HFFc6 (cell line): ENCODE measurements at places on chromosomes 3 and 15. TPM values are rescaled to one million over a fixed set of nuclear protein-coding genes. Genes with fewer than 3 reads are reported as not detected.
A peak's percentile ranks its signal among the peaks of the same experiment; 100 is the strongest.

Gene DAZL
- total RNA-seq: not detected in 3 replicates

Gene LXN
- total RNA-seq: 12.2 to 16.5 TPM (median 12.9 TPM) in 3 replicates

Gene GLCE
- total RNA-seq: 12.5 and 16.8 TPM in 2 replicates

Gene SPTBN5
- 0.15 to 0.57 TPM (median 0.24 TPM) in 3 replicates for total RNA-seq

Gene NR1D2
- 39.7 to 42.7 TPM (median 41.2 TPM) in 3 replicates for total RNA-seq

Gene ARGFX
- total RNA-seq: not detected in 3 replicates

Gene ATP10A
- 27.9 to 35.1 TPM (median 30.9 TPM) in 3 replicates for total RNA-seq

Gene CPLX3
- 0.09 TPM in 1 of 3 replicates, not detected in the others for total RNA-seq

Gene GASK1A
- not detected in 3 replicates for total RNA-seq

Gene GOLGA8J
- total RNA-seq: not detected in 3 replicates

- no peak for DNase-seq
These were observed 1.7 kb downstream of the CFAP44 start for GRCh38 chr3:113439606-113440005.

GRCh38 chr3:150410311-150411105, 2.4 kb downstream of the TSC22D2 start:
- no peak for DNase-seq

- peak; percentile 71 for DNase-seq
These were observed 28.3 kb downstream of the IGF2BP2 start for GRCh38 chr3:185796431-185797107.

GRCh38 chr3:98892263-98892662, 9.2 kb downstream of the DCBLD2 start:
- no peak for DNase-seq

DNA sequence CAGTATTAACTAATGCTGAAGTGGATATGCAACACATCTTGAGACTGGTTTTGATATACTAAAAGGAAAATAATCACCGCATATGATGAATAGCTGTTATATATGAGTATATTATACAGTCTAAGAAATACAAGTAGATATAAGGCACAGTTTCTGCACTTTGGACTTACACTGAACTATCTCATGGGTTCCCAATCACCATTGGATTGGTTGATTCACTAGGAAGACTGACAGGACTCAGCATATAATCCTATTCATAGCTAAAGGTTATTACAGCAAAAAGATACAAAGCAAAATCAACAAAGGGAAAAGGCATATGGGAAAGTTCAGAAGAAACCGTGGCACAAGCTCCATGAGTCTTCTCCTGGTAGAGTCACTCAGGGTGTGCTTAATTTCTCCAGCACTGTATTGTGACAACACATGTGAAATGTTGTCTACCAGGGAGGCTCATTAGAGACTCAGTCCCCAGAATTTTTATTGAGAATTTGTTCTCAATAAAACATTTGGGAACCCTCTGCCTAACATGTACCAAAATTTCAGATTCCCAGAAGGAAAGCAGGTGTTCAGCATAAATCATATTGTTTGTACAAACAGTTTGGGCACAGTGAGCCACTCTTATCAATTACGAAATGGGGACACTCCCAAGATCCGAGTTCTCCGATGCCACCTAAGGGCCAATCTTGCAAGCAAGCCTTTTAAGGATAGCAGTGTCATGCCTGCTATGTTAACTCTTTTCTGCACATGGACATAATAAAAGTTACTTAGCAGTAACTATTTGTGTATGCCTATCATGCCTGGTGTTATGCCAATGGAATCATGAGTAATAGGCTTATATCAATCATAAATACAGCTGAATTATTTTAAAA, 26.8 kb downstream of the CMC1 start:
- DNase-seq: peak; percentile 1

GRCh38 chr15:62706317-62706716, 336.2 kb upstream of the TPM1 start:
- no peak for DNase-seq

GRCh38 chr3:175274056-175274455, 414.9 kb downstream of the NAALADL2 start:
- no peak for DNase-seq

DNA sequence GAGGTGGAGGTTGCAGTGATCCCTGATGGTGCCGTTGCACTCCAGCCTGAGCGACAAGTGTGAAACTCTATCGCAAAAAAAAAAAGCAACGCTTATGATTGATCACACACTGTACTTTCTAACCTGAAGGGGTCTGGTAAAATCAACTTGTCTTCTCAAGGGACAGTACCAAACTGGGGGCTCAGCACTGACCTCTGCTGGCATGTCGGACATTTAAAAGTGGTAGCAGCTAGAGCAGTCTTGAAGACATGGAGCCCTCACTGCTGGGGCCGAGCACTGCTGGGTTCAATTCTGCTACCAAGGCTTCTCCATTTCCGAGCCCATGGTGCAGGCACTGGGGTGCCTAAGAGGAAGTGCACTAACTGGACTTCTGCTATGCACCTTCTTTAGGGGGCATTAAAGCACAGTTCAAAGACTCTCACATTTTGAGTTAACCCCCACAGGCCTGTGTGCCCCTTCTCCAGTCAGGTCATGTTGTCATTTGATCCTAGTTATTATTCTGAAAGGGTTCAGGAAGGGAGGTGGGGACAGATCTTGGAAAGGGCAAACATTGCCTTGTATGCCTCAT, 26.4 kb upstream of the LAMP3 start:
- no peak for DNase-seq

DNA sequence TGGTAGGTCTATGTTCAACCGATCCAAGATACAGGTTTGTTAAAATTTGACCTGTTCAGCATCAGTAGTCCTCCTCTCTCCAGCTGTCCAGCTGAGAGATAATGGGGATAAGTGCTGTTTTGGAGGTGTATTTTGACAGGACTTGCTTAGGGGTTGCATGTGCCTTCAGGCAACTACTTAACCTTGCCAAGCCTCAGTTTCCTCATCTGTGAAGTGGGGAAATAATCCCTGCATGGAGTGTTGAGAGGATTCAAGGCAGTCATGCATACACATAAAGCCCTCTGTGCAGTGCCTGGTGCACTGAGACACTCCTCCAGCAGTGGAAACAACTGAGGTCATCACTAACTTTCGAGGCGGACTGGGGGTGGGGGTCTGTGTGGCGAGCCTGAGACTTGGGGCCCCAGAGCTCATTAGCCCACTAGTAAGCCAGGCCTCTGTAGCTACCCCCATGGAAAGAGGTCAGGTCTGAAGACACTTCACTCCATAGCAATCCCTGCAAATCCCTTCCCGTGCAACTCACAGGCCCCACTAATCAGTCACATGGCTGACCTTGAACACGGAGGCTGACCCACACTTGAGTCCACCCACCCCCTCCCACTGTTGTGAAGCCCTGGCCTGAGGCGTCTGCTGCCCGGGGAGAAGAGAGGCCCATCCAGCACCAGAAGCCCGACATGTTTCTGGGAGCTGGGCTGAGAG, 25.9 kb upstream of the SLC6A6 start:
- no peak for DNase-seq

- no peak for DNase-seq
These were observed 250.6 kb downstream of the MBNL1 start for GRCh38 chr3:152519376-152519775.

- DNase-seq: no peak
These were observed 28.9 kb downstream of the CSTA start for GRCh38 chr3:122353893-122354401.

GRCh38 chr3:187063286-187064121, 75.8 kb downstream of the RPL39L start:
- DNase-seq: no peak

DNA sequence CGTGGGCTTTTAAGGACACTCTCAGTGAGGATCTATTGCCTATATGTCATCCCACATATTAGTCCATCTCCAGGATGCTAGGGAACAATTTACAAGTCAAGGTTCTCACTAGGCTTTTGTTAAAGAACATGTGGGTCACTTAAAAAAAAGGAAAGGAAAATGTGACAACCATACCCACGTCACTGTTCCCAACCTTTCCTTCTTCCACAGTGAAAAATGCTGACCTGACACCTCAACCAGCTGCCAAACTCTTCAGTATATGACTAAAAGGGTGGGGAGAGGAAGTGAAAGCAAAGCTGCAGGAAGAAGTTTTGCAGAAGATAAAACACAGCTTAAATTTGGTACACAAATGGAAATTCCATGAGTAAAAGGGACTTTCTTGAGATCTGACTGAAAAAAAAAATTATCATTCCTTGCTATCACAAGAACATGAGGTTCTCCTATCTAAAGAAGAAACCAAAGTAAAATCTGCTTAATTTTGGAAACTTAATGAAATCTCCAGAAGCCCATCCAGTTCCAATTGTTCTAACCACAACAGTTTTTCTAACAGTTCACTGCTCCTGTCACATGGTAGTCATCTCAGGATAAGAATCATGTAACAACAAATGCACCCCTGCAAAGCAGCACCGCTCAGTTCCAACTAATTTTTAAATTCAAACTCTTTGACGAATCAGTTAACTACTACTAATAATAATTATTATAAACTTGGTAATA, 117.0 kb upstream of the TSPAN3 start:
- peak; percentile 40 for DNase-seq

DNA sequence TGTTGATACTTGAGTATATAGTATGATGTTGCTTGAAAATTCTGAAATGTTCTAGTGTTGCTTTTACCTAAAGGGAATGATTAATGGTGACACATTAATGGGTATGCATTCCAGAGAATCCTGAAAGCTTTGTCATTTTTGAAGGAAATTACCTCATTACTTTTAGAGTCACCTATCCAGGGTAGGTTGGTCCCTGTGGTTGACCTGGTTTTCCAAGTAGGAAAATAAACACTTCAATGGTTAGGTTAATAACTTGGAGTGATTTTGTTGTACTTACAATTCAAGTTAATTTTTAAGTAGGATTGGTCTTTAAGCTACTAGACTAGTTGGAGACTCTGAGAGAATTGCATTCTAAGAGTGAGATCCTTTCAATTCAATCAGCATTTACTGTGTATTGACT, 31.0 kb downstream of the MITF start:
- peak; percentile 32 for DNase-seq

DNA sequence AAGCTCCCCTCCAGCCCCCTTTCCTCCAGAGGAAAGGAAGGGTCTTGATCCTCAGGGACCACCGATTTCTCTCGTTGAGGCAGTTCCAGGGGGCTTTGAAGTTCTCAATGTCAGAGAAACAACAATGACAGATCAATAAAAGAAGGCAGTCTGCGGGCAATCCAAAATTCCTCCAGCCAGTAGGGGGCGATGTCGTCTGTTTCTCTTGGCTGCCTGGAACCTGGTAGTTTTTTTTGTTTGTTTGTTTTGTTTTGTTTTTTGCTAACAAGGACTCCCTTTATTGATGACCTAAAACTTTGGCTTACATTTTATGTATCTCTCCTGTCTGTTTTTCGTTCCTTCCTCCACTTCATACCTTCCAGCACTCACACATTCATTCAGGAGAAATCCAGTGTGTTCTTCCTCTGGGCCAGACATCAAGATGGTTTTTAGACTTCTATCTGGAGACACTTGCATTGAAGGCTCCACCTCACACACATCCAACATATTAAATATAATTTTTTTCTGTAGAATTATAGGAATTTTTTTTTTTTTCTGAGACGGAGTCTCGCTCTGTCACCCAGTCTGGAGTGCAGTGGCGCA, 276.6 kb downstream of the RPLP1 start:
- no peak for DNase-seq

GRCh38 chr3:4043867-4044575, 244.8 kb downstream of the LRRN1 start:
- DNase-seq: no peak

- no peak for DNase-seq
These were observed 106.8 kb downstream of the HHLA2 start for GRCh38 chr3:108403198-108403597.

GRCh38 chr3:99909714-99910495, 92.2 kb downstream of the CMSS1 start:
- peak; percentile 61 for DNase-seq

DNA sequence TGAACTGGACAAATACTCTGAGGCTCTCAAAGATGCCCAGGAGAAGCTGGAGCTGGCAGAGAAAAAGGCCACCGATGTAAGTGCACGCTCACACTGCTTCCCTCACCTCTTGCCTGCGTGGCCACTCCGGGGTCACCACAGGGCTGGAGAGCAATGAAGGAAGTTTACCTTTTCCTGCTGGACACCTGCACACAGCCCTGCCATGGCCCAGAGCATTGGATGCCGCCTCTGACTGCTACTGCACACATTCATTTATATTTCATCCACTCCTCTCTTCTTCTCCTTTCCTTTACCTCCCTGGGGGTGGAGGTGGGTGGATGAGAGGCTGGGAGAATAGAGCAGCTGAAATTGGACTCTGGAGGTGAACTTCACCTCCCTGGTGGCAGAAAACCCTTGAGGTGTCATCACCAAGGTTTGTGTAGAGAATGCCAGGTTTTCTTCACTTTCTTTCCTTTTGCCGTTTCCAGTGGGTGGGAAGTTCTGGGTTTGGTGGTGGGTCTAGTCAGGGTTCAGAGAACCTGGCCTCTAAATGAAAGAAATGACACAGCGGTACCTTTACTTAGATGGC, 1.6 kb downstream of the TPM1 start:
- no peak for DNase-seq

DNA sequence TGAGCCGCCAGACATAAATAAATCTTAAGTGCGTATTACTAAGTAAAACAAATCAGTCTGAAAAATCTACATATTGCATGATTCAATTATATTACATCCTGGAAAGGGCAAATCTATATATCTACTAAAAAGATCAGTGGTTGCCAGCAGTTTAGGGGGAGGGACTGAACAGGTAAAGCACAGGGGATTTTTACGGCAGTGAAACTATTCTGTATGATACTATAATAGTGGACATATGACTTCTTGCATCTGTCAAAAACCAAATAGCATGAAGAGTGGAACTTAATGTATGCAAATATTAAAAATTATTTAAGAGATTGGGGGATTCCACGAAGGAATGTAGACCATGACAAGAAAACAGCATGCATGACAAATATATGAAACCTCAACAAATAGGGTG, 111.6 kb downstream of the MYO9A start:
- no peak for DNase-seq

GRCh38 chr3:25493786-25494185, 65.7 kb downstream of the RARB start:
- DNase-seq: peak; percentile 4

GRCh38 chr3:184485241-184485640, 76.3 kb upstream of the EPHB3 start:
- DNase-seq: no peak

DNA sequence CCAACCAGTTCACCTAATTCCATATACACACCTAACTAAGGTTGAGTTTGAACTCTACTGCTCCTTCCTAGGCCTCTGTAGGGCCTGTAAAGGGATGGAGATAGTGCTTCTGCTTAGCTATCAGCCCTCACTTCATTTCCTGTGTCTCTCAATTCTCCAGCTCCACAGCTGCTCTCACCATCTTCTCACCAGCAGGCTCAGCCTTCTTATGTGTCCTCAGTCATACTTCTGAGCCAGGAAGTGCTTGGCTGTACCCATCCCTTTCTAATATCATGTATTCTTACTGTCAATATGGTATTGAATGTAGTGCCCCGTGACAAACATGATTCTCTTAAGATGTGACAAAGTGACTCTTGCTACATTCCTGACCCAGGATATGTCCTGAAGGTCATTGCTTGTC, 116.9 kb downstream of the SLC9A9 start:
- DNase-seq: no peak

GRCh38 chr15:98503970-98504369, 144.4 kb upstream of the IGF1R start:
- DNase-seq: peak; percentile 62

- no peak for DNase-seq
These were observed 85.5 kb downstream of the CD200R1L start for GRCh38 chr3:112761062-112761638.

- no peak for DNase-seq
These were observed 230.7 kb upstream of the TPRG1 start for GRCh38 chr3:188941103-188941502.

GRCh38 chr3:106457281-106458180, 588.7 kb upstream of the CBLB start:
- peak; percentile 61 for DNase-seq
